ENCODE measurements at places on chromosomes 2 and 18. TPM values are rescaled to one million over a fixed set of nuclear protein-coding genes. Genes with fewer than 3 reads are reported as not detected.

Gene CCDC195
- not detected for polyA plus RNA-seq

DNA sequence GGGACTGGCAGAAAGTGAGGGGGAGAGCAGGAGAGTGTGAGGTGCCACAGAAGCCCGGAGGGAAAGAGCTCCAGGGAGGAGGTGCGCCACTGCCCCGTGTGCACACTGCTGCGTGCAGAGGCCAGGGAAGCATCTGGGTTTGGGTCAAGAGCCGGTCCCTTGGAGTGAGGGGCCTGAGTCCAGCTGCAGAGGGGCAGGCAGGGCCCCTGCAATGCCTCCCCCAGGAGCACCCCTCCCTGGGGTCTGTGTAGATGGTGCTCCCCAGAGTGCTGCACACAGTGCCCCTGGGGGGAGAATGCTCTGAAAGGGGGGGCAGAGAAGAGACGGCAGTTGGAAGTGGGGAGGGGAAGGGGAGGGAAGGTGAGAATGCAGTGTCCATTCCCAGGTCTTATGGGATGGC, 3.7 kb upstream of the LIMS2 start:
- H3K4me1 ChIP-seq = peaks cover 40% of the 10 kb centered on the region
- DNase-seq = no peak
- no peak overlapping the region for H3K27ac ChIP-seq
- H3K36me3 ChIP-seq = no peaks in the 10 kb centered on the region
- no peak overlapping the region for H3K4me3 ChIP-seq

DNA sequence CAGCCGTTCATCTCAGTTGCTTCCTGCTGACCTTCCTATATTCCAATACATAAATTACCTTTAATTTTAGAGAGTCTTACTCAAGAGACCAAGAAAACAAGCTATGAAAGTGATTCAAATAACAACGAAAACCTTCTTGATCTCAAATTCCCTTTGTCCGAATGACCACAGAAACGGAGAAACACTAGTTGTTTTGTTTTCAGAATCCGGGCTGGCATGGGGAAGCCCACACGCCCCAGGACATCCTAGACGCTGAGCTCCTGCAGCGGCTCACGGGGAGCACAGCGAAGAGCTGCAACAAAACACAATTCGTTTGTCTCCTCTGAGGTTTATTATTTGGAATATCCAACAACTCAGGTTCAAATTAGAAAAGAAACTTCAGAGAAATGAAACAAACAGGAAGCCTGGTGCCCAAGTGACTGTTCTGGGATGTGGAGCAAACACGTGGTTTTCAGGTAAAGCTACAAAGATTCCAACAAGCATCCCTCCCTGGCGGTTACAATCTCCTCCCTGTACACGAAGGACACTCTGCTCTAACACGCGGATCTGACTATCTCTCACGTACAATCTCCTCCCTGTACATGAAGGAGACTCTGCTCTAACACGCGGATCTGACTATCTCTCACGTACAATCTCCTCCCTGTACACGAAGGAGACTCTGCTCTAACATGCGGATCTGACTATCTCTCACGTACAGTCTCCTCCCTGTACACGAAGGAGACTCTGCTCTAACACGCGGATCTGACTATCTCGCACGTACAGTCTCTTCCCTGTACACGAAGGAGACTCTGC, 237.5 kb downstream of the TWIST2 start:
- H3K36me3 ChIP-seq = no peaks in the 10 kb centered on the region
- H3K27me3 ChIP-seq = no peaks in the 10 kb centered on the region
- DNase-seq = no peak
- no peak overlapping the region for H3K4me3 ChIP-seq

GRCh38 chr2:196176142-196176738, 4.9 kb upstream of the STK17B start:
- H3K4me3 ChIP-seq = peak overlapping the region; percentile 71
- H3K4me1 ChIP-seq = peaks cover 60% of the 10 kb centered on the region
- H3K27me3 ChIP-seq = no peaks in the 10 kb centered on the region
- peak overlapping the region; percentile 99 for H3K27ac ChIP-seq

- H3K27ac ChIP-seq = no peak overlapping the region
- no peaks in the 10 kb centered on the region for H3K4me1 ChIP-seq
- peaks cover 5% of the 10 kb centered on the region for H3K27me3 ChIP-seq
- H3K36me3 ChIP-seq = no peaks in the 10 kb centered on the region
- H3K4me3 ChIP-seq = no peak overlapping the region
Observed at GRCh38 chr2:30722936-30723725, 84.1 kb downstream of the CAPN13 start.

Measured in naive B cell (primary cell).